ENCODE measurements at places on chromosomes 11 and 22.

- DNase-seq, result no peak
- H3K4me3 ChIP-seq, result no peak overlapping the region
- peaks cover 3% of the 10 kb centered on the region for H3K27me3 ChIP-seq
- no peaks in the 10 kb centered on the region for H3K36me3 ChIP-seq
- H3K27ac ChIP-seq, result no peak overlapping the region
Observed at GRCh38 chr11:117855186-117855845, 21.1 kb downstream of the FXYD6 start.

- no peak for DNase-seq
- H3K36me3 ChIP-seq, result no peaks in the 10 kb centered on the region
- peaks cover 7% of the 10 kb centered on the region for H3K4me1 ChIP-seq
- H3K27ac ChIP-seq, result no peak within 1 kb of the TSS
Observed at GRCh38 chr11:6419009-6419631, at the start of gene APBB1. Gene APBB1, minus strand, starts transcription at chr11:6419094. Its CDS starts 7,747 bp downstream, at chr11:6411347.

DNA sequence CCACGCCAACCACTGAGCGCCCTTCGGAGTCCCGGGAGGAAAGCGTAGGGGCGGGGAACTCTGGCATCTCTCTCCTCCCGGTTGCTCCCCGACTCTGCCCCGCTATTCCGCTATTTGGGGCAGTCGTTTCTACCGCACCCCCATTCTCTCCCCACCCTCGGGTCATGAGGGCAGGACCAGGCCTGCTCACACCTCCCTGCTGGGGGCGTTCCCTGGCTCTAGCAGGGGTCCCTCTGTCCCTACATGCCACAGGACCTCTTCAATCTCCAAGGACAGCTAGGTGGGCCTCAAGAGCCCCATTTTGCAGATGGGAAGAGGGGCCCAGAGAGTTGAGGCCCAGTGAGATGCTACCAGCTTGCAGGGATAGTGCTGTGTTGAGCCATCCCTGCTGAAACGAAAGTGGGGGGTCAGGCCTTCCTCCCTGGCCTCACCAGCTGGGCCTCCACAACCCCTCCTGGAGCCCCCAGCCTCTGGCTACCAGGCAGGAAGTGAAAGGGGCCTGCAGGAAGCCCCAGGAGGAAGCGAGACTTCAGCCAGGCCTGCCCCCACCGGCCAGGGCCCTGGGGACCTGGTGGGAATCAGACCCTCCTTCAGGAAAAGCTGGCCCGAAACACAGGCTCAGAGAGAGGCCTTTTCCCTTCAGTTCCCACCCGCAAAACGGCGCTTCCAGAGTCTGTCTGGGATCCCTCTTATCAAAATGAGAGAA lies 5.5 kb upstream of the SHISA8 start:
- no peaks in the 10 kb centered on the region for H3K36me3 ChIP-seq
- H3K27ac ChIP-seq, result no peak overlapping the region
- no peak overlapping the region for H3K4me3 ChIP-seq
- H3K4me1 ChIP-seq, result peaks cover 13% of the 10 kb centered on the region
- DNase-seq, result no peak

GRCh38 chr22:42299586-42300258 lies 29.3 kb upstream of the TCF20 start:
- H3K4me1 ChIP-seq, result peaks cover 22% of the 10 kb centered on the region
- H3K4me3 ChIP-seq, result peak overlapping the region; percentile 47
- DNase-seq, result no peak
- peaks cover 9% of the 10 kb centered on the region for H3K27me3 ChIP-seq

DNA sequence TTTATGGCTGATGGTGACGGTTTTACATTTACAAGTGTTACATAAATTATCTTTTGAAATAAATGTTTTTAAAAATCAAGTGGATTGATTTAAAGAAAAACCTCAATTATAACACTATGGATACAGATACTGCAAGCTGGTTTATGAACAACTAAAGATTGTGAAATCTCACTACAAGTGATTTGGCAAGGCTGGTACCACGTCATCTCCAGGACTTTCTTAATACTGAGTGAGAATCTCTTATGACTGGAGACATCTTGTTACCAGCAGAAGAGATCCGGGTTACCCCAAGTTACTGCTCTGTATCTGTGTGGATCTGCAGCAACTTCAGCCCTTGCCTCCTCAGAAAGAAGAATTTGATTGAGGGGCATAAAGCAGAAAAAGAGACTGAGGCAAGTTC lies 452.9 kb downstream of the MN1 start:
- no peaks in the 10 kb centered on the region for H3K27me3 ChIP-seq
- no peak for DNase-seq
- H3K27ac ChIP-seq, result no peak overlapping the region
- H3K4me3 ChIP-seq, result no peak overlapping the region

GRCh38 chr11:16780146-16780545 lies 41.7 kb downstream of the C11orf58 start:
- H3K27me3 ChIP-seq, result no peaks in the 10 kb centered on the region
- peaks cover 24% of the 10 kb centered on the region for H3K4me1 ChIP-seq
- no peak overlapping the region for H3K4me3 ChIP-seq

- H3K4me3 ChIP-seq, result no peak overlapping the region
- no peaks in the 10 kb centered on the region for H3K27me3 ChIP-seq
- no peaks in the 10 kb centered on the region for H3K36me3 ChIP-seq
- no peak for DNase-seq
Observed at GRCh38 chr11:24886880-24887619, 390.2 kb downstream of the LUZP2 start.

DNA sequence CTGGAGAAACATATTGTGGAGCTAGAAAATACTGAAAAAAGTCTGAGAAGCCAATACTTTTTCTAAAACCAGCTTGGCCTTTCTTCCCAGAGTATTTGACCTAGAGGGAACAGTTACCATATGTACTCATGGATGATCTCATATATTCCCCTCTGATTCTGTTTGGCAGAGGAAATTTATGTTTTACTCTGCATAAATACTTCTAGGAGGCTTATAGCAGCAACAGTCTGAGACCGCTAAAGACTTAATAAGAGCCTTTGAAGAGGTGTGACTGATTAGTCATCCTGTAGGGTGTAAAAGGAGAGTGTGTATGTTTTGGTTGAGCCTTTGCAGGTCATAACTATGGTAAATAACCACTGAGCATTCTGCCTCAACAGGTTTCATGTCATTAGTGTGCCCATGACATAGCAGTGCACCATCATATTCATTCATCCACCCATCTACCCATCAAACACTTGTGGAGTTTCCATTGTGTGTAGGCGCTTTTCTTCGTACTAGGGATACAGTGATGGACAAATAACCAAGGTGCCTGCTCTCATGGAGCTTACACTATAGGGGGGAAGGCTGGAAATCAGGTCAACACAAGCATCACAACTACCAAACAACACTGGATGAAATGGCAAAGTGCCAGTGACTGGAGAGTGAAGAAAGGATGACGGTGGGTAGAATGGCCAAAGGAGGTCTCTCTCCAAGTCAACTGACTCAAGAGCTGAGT lies 44.5 kb downstream of the TRAF6 start:
- peaks cover 8% of the 10 kb centered on the region for H3K4me1 ChIP-seq
- H3K27ac ChIP-seq, result no peak overlapping the region

DNA sequence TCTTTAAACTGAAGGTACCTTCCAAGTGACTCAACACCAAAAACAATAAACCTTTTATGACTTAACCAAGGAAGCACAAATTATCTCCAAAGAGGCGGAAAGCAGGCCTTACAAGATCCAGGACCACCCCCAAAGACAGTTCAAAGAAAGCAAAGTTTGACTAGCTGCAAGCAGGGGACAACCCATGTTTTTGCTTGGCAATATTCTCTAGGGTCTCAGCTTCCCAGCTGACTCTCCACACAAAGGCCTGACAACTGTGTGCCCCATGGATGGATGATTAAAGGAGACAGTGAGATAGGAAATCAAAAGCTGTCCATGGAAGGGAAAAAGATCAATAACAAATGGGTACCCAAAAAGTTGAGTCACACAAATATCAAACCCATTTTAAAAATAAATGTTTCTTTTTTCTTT lies 232.2 kb downstream of the DDX10 start:
- H3K27ac ChIP-seq, result no peak overlapping the region
- no peaks in the 10 kb centered on the region for H3K27me3 ChIP-seq
- H3K4me3 ChIP-seq, result no peak overlapping the region

DNA sequence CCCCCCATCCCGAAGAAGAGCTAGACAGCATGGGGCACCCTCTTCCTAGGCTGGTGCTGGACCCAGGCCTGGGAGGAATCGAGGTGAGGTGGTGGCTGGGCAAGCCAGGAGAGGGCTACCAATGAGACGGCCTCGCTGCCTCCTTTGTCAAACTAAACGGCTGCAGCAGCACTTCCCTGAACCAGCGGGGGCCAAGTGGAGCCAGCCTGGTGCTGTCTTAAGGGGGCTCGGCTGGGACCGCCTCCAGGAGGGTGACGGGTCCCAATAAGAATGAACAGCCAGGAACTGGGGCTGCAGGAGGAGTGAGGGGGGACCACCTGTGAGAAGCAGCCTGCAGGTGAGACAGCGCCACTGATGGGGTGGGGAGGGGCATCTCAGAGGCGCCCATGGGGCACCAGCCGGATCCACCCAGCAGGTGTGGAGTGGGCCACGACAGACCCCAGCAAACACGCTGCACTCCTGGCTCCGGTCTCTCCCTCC lies 17.1 kb downstream of the IFT27 start:
- H3K36me3 ChIP-seq, result peaks cover 1% of the 10 kb centered on the region
- peaks cover 9% of the 10 kb centered on the region for H3K4me1 ChIP-seq
- no peak for DNase-seq
- no peak overlapping the region for H3K27ac ChIP-seq
- no peaks in the 10 kb centered on the region for H3K27me3 ChIP-seq
- no peak overlapping the region for H3K4me3 ChIP-seq

GRCh38 chr22:37801946-37802309 lies 5.8 kb upstream of the GCAT start:
- H3K4me1 ChIP-seq, result peaks cover 11% of the 10 kb centered on the region
- no peak overlapping the region for H3K27ac ChIP-seq
- no peak for DNase-seq
- no peaks in the 10 kb centered on the region for H3K27me3 ChIP-seq

- no peaks in the 10 kb centered on the region for H3K27me3 ChIP-seq
- peaks cover 22% of the 10 kb centered on the region for H3K4me1 ChIP-seq
- peak overlapping the region; percentile 88 for H3K27ac ChIP-seq
Observed at GRCh38 chr11:95245038-95245437, 14.0 kb upstream of the SESN3 start.

DNA sequence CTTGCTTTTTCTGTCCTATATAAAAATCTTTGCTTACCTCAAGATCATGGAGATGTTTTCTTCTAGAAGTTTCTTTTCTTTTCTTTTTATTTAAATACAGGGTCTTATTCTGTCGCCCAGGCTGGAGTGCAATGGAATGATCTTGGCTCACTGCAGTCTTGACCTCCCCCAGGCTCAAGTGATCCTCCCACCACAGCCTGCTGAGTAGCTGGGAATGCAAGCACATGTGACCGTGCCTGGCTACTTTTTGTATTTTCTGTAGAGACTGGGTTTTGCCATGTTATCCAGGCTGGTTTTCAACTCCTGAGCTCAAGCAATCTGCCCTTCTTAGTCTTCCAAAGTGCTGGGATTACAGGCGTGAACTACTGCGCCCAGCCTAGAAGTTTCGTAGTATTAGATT lies 45.3 kb downstream of the USP35 start:
- no peak overlapping the region for H3K4me3 ChIP-seq
- H3K4me1 ChIP-seq, result no peaks in the 10 kb centered on the region
- H3K27ac ChIP-seq, result no peak overlapping the region
- DNase-seq, result no peak

GRCh38 chr22:39084666-39085065 lies 7.6 kb downstream of the APOBEC3G start:
- no peak overlapping the region for H3K4me3 ChIP-seq
- H3K27ac ChIP-seq, result no peak overlapping the region
- DNase-seq, result no peak
- H3K4me1 ChIP-seq, result peaks cover 6% of the 10 kb centered on the region
- peaks cover 4% of the 10 kb centered on the region for H3K36me3 ChIP-seq
- no peaks in the 10 kb centered on the region for H3K27me3 ChIP-seq

- peak overlapping the region; percentile 26 for H3K4me3 ChIP-seq
- H3K4me1 ChIP-seq, result peaks cover 35% of the 10 kb centered on the region
Observed at GRCh38 chr11:34977089-34977912, 60.9 kb downstream of the PDHX start.

DNA sequence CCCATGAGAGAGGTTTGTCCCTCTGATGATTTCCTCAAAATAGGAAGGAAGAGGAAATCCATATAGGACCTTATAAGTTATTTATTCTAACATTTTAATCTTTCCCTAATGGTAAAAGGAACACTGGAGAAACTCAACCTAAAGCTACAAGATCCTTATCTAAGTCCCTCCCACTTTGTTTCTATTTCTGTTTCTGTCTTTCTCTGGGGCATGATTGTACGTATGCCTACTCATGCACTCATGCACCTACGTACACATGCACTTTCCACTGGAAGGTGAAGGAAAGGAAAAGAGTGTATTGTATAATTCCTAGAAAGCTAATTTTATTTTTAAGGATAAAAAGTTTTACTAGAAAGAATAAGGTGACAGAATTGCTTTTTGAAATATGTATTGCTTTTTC lies 125.0 kb downstream of the RAB38 start:
- no peak overlapping the region for H3K27ac ChIP-seq
- H3K4me3 ChIP-seq, result no peak overlapping the region
- no peaks in the 10 kb centered on the region for H3K27me3 ChIP-seq
- DNase-seq, result no peak
- peaks cover 3% of the 10 kb centered on the region for H3K4me1 ChIP-seq

DNA sequence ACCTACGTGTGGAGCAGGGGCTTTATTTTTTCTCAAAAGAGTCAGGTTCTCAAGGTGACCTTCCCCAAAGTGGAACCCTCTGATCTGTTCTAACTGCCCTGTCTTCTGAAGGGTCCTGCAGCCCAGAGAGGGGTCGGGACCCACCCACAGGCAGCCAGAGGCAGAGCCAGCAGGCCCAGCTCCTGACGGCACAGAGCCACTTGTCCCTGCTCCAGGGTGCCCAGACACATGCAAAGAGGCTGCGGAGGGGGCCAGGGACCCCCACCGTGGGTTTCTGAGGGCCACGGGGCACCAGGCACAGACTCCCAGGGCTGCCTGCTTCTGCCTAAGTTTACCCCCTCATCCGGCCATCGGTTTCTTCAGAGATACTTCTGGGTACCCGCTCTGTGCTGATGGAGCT lies 37.1 kb downstream of the FLRT1 start:
- no peak for DNase-seq
- H3K27me3 ChIP-seq, result no peaks in the 10 kb centered on the region
- H3K4me1 ChIP-seq, result no peaks in the 10 kb centered on the region
- no peak overlapping the region for H3K4me3 ChIP-seq
- no peak overlapping the region for H3K27ac ChIP-seq
- no peaks in the 10 kb centered on the region for H3K36me3 ChIP-seq

Measured in keratinocyte (primary cell).